ENCODE measurements at places on chromosomes 3 and 15.

DNA sequence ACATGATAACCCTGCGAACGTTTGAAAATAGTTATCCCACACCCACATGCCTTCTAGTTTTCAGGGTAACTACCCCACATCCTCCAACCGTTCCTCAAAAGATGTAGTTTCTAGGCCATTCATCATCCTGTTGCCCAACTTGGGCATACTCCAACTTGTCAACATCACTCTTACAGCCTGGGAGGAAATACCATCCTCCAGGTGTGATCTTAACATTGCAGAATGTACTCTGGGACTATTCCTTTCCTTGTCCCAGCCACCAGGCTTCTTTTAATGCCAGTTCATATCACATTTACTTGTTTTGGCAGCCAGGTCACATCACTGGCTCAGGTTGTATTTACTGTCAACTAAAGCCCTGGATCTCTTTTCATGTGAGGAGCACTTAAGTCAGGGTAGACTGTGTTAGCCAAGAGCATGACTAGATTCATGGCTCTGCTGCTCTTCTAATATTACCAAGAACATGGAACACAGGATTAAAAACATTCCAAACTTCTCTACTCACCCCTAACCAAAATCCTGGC, 4.0 kb upstream of the DENND6A start:
- DNase-seq: no peak

DNA sequence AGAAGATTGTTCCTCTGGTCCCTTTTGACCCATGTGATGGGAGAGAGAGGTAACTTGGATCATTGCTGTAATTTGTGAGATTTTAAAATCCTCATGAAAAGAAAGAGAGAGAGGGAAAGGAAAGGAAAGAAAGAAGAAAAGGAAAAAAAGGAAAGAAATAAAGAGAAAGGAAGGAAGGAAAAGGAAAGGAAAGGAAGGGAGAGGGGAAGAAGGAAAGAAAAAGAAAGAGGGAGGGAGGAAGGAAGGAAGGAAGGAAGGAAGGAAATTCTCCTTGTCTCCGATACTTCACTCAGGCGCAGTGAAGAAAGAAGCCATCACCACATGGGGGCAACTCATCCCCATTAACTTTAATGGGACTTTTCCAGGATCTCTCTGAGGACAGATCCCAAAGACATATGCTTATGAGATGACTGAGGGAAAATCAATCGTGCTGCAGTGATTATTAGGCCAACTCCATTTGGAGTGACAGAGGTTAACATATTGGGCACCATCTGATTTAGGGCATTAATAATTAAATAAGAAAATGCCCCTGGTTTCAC, 123.0 kb downstream of the MEGF11 start:
- DNase-seq: no peak

GRCh38 chr3:134644731-134645514, 5.9 kb downstream of the KY start:
- DNase-seq: peak; percentile 60

GRCh38 chr15:52499506-52499905, 29.2 kb downstream of the MYO5A start:
- peak; percentile 51 for DNase-seq

DNA sequence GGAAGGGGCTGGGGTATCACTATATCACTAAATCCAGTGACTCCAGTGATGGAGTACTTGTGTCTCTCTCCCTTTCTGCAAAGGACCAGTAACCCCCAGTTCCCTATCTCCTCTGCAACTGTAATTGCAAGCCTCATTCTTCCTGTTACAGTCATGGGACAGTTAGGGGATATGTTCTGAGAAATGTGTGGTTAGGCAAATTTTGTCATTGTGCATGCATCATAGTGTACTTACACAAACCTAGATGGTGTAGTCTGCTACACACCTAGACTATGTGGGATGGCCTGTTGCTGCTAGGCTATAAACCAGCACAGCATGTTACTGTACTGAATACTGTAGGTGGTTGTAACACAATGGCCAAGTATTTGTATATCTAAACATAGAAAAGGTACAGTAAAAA, 2.2 kb downstream of the VPS8 start:
- DNase-seq: no peak
